ENCODE measurements at places on chromosomes 12 and 14. TPM values are rescaled to one million over a fixed set of nuclear protein-coding genes. Genes with fewer than 3 reads are reported as not detected.

DNA sequence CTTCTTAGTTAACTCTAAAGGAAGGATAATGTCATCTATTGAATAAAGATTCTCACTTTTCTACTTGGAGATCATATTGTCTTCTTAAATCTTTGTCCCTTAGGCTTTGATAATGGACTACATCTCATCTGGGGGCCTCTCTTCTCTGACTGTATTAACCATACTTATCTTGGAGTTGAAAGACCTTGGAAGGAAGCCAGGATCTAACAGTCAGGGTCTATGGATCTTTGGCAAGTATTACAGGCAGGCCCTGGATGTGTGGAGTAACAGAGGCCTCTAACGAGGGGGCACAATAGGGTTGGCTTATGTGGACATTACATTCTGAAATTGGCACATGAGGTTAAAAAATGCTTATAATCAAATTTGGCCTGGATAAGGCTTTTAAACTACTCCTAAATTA, 513.8 kb downstream of the NRXN3 start:
- H3K4me1 ChIP-seq, result no peaks in the 10 kb centered on the region
- peaks cover 3% of the 10 kb centered on the region for H3K27me3 ChIP-seq
- no peak overlapping the region for H3K4me3 ChIP-seq
- no peak overlapping the region for H3K27ac ChIP-seq

DNA sequence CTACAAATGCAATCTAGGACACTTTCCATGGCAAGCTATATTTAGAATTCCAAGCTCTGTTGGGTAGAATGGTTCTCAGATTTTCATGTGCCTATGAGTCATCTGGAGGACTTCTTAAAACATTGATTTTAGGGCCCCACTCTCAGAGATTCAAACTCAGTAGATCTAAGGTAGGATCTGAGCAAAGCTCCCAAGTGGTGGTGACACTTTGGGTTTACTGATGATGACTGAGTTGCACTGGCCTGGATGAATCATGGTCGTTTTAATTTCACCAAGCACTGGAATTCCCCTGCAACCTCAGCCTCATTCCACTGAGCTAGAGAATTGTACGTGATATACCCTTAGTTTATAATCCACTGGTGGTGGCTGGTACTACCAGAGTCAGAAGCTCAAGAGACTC, 86.5 kb downstream of the PPM1H start:
- H3K27ac ChIP-seq, result no peak overlapping the region
- DNase-seq, result no peak
- no peaks in the 10 kb centered on the region for H3K36me3 ChIP-seq
- H3K4me3 ChIP-seq, result no peak overlapping the region

- H3K4me1 ChIP-seq, result no peaks in the 10 kb centered on the region
- no peak for DNase-seq
- H3K27ac ChIP-seq, result no peak overlapping the region
- no peaks in the 10 kb centered on the region for H3K36me3 ChIP-seq
- no peak overlapping the region for H3K4me3 ChIP-seq
Observed at GRCh38 chr12:62914443-62915203, 20.3 kb downstream of the PPM1H start.

GRCh38 chr12:116101991-116102390, 175.5 kb downstream of the MED13L start:
- H3K4me3 ChIP-seq, result no peak overlapping the region
- no peaks in the 10 kb centered on the region for H3K36me3 ChIP-seq
- H3K27me3 ChIP-seq, result no peaks in the 10 kb centered on the region
- H3K27ac ChIP-seq, result no peak overlapping the region

DNA sequence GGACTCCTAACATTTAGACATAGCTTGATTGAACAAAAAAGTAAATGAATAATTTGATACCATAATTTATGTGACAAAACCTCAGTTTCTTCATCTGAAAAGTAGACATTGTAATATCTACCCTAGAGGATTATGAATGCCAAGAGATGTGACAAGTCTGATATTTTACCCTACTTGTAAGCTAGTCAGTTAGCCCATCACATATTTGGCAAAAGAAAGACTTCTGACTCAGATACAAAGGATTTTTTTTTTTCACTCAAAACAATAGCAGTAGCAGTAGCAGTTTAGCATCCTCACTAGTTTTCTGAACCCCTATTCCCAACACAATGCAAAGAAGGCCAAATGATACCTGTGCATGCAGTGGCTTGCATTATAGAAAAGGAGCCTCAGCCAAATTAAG, 377.3 kb upstream of the E2F7 start:
- no peak overlapping the region for H3K4me3 ChIP-seq
- no peaks in the 10 kb centered on the region for H3K27me3 ChIP-seq
- H3K36me3 ChIP-seq, result no peaks in the 10 kb centered on the region
- H3K27ac ChIP-seq, result no peak overlapping the region

DNA sequence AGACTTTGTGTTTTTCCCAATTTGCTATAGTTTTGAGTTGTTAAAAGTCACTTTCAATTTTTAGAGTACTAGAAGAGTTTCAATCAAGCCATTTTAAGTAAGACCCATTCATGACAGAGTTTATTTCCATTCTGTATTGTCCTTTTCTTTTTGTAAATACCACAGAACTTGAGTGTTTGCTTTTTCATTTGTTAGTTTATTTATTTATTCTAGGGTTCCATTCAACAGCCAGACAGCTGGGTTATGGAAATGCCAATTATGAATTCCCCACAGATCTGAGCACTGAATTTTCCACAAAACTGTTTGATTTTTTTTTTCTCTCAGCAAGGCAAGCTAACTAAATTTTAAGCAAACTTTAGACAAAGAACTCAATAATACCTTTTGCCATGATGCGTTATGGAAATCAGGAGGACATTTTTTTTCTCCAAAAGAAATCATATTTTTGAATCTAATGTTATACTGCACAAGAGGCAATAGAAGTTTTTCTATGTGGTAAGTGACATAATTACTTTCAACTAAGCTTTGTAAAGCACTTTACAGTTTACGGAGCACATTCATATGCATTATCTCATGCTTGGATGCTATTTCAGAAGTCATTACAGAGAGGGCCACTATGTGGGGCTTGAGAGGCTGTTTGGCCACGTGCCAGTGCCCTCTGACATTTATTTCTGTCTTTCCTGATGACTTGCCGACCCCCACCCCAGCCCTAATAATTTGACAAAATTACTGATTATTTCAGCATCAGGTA, 181.5 kb downstream of the VRK1 start:
- no peak for DNase-seq
- H3K4me1 ChIP-seq, result no peaks in the 10 kb centered on the region
- H3K4me3 ChIP-seq, result no peak overlapping the region
- no peaks in the 10 kb centered on the region for H3K27me3 ChIP-seq
- H3K27ac ChIP-seq, result no peak overlapping the region

GRCh38 chr12:114275086-114275485, 130.9 kb downstream of the TBX5 start:
- no peak overlapping the region for H3K27ac ChIP-seq
- no peaks in the 10 kb centered on the region for H3K27me3 ChIP-seq
- H3K36me3 ChIP-seq, result no peaks in the 10 kb centered on the region
- H3K4me3 ChIP-seq, result no peak overlapping the region
- no peak for DNase-seq

DNA sequence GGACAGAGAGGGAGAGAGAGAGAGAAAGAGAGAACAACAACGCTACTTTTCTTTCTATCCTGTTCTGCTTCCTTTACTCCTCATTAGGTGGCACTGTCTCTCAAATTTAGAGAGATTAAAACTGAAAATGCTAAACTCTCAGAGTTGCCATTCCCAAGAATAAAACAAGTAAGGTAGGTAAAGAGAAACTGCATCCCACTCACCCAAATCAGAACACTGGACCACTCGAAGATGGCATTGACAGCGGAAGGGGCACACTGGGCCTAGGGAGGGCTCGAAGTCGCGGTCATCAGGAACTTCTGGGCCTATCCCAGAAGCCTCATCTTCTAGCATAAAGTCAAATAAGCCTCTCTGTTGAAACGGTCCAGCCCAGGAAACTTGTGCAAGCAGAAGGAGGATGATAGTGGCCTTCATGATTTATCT, 4.5 kb downstream of the DCN start:
- H3K27ac ChIP-seq, result no peak overlapping the region
- H3K36me3 ChIP-seq, result no peaks in the 10 kb centered on the region
- no peaks in the 10 kb centered on the region for H3K27me3 ChIP-seq
- no peak for DNase-seq
- H3K4me3 ChIP-seq, result peak overlapping the region; percentile 64

- no peak overlapping the region for H3K4me3 ChIP-seq
- H3K27me3 ChIP-seq, result no peaks in the 10 kb centered on the region
- no peak overlapping the region for H3K27ac ChIP-seq
- DNase-seq, result no peak
- H3K36me3 ChIP-seq, result no peaks in the 10 kb centered on the region
Observed at GRCh38 chr12:128783129-128783574, 40.6 kb downstream of the SLC15A4 start.

DNA sequence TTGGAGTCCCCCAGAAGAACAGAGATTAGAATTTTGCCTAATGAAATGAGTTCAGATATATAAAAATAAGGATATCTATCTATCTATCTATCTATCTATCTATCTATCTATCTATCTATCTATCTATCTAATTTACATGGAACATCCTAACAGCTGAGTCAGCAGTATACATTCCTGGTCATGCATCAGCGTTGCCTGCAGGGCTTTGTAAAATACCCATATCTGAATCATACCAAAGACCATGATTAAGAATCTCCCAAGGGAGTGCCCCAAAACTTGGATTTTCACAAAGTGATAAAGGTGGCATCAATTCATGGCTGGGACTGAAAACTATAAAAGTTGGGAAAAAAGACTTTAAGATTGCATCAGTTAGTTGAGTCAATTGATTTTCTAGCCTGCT, 32.7 kb upstream of the SYT10 start:
- H3K4me3 ChIP-seq, result no peak overlapping the region
- no peaks in the 10 kb centered on the region for H3K36me3 ChIP-seq
- H3K27me3 ChIP-seq, result no peaks in the 10 kb centered on the region
- no peak for DNase-seq
- H3K4me1 ChIP-seq, result no peaks in the 10 kb centered on the region

DNA sequence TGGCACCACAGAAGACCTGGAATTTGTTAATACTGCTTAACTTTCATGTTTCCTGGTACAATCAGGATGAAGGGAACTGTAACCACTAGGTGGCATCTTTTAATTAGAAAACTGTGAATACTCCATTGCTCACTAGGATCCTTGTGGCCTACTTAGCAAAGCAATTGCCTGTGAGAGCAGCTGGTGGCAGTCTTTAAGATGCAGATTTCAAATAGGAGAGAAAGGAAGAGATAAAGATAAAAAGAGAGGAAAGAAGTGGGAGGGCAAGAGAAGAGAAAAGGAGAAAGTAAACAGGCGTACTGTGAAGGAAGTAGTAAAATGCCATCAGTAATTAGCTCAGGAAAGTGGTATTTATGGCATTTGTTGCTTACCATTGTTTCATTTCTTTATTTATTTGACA, 114.5 kb downstream of the RAD51B start:
- DNase-seq, result no peak
- no peak overlapping the region for H3K27ac ChIP-seq
- H3K36me3 ChIP-seq, result no peaks in the 10 kb centered on the region
- H3K27me3 ChIP-seq, result no peaks in the 10 kb centered on the region
- H3K4me1 ChIP-seq, result no peaks in the 10 kb centered on the region

DNA sequence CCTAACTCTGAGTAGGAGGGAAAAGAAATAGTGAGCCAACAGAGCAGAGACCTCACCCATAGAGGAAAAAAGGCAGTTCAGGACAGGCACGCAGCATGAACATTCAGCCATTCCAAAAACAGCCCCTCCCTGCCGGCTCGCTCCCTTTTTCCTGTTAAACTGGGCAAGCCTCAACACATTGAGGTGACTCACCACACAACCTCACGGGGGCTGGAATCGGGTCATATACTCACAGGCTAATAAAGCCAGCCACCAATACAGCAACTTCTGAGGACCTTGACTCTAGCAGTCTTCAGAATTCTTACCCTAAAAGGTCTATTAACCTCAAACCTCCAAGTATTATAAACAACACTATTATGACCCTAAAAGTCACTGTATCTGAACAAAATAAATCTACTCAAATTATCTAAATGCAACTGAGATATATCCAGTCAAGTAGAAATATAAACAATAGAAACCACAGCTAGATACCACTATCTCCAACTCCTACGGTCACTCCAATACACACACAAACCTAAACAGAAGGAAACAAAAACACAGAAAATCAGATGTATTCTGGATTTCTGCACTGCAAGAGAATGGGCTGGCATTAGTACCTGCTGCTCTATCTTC, 6.3 kb downstream of the YBX3 start:
- peaks cover 7% of the 10 kb centered on the region for H3K36me3 ChIP-seq
- peaks cover 2% of the 10 kb centered on the region for H3K4me1 ChIP-seq
- peak overlapping the region; percentile 56 for H3K27ac ChIP-seq
- DNase-seq, result peak; percentile 88

DNA sequence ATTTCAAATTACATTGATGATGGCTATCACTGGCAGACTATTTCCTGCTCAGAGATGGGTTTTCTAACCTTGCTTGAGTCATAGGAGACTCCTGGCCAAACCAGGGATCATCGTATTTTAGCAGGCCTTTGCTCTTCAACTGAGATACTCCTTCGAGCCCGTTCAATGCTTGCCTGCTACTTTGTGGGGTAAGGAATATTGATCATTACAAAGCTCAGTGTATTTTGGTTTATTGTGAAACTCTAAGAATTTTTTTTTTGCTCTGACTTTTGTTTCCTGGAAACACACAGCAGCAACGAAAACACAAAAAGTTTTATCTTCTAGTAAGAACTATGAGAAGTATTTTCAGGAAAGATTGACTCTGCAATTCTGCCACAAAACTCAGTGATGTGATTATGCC, 4.1 kb downstream of the GPRC5D start:
- no peak overlapping the region for H3K27ac ChIP-seq
- H3K36me3 ChIP-seq, result no peaks in the 10 kb centered on the region
- no peak for DNase-seq
- H3K27me3 ChIP-seq, result no peaks in the 10 kb centered on the region
- H3K4me3 ChIP-seq, result no peak overlapping the region
- H3K4me1 ChIP-seq, result no peaks in the 10 kb centered on the region

GRCh38 chr14:95495076-95495475, 21.4 kb downstream of the SYNE3 start:
- no peak for DNase-seq
- no peaks in the 10 kb centered on the region for H3K4me1 ChIP-seq
- no peaks in the 10 kb centered on the region for H3K36me3 ChIP-seq
- H3K4me3 ChIP-seq, result no peak overlapping the region
- H3K27ac ChIP-seq, result no peak overlapping the region

- DNase-seq, result no peak
- no peaks in the 10 kb centered on the region for H3K36me3 ChIP-seq
- H3K27me3 ChIP-seq, result no peaks in the 10 kb centered on the region
- no peak overlapping the region for H3K27ac ChIP-seq
Observed at GRCh38 chr14:88233915-88234314, 89.2 kb downstream of the KCNK10 start.

DNA sequence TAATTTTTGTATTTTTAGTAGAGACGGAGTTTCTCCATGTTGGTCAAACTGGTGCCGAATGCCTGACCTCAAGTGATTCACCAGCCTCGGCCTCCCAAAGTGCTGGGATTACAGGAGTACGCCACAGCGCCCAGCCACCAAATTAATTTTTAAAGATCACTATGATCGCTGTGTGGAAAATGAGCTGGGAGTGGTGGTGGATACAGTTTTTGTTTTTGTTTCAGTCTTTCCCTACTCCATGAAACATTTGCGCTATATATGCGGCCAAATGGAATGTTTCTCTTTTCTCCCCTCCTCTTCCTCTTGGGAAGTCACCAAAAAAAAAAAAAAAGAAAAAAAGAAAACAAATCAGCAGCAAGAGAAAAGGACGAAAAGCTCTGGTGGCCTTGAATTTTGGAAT, 20.8 kb upstream of the P2RX4 start:
- H3K27me3 ChIP-seq, result no peaks in the 10 kb centered on the region
- no peak overlapping the region for H3K4me3 ChIP-seq
- no peak overlapping the region for H3K27ac ChIP-seq
- H3K36me3 ChIP-seq, result no peaks in the 10 kb centered on the region
- no peaks in the 10 kb centered on the region for H3K4me1 ChIP-seq

Gene EID3
- 2.1 TPM for polyA plus RNA-seq

Gene NINJ2
- 0.95 TPM for polyA plus RNA-seq

Gene TMTC1
- polyA plus RNA-seq, result 12.8 TPM

Gene KSR2
- polyA plus RNA-seq, result not detected

Gene LBHD2
- polyA plus RNA-seq, result not detected

Gene ACVRL1
- polyA plus RNA-seq, result 13.5 TPM

All from aorta (tissue), 5 donors.